ENCODE measurements at places on chromosomes 2 and 18.

- no peak for DNase-seq
Measured at GRCh38 chr2:200353874-200354273, 47.4 kb downstream of the SPATS2L start.

DNA sequence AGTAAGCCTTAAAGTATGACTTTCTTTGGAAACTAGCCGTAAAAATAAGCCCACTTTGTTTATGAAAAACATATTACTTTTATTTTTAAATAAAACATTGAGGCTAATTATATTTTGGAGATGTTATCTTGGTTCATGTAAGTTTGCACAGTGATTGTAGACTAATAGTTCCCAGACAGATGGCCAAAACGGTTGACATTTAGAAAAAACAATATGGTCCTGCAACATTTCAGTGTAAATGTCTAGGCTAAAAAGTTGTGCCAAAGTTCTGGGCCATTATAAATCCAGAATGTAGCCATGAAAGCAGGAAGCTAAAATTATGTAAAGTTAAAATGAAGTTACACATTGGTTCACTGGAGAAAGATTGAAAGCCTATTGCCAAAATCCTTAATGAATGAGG, 43.6 kb downstream of the SLC5A7 start:
- DNase-seq, result no peak

DNA sequence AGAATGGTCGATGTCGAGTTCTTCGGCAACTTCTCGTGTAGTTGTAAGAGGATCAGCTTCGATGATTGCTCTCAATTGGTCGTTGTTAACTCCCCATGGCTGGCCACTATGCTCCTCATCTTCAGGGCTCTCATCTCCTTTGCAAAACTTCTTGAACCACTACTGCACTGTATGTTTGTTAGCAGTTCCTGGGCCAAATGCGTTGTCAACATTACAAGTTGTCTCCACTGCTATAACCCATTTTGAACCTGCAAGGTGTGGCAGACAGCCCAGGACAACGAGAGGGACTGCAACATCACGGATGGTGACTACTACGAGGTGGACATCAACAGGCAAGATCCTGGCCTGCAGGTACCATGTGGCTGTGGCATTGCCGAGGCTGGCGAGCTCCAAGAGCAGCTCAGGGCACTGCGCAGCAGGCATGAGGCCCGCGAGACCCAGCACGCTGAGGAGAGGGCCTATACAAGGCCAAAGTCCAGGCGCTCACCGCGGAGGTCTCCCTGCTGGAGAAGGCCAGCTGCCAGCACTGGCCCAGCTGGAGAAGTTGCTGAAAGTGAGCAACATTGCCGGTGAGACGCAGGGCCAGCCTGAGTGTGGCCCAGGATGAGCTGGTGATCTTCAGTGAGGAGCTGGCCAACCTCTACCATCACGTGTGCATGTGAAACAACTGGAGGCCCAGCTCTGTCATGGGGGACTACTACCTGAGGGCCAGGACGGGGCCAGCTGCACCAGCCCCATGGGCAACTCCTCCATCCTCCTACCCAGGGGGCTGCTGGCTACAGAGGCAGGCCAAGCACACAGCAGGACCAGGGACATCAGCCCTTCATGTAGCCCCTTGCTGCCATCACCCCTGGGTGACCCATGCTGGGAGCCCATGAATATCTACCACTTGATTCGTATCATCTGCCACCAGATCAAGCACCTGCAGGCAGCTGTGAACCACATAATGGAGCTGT, 20.2 kb downstream of the CLK1 start:
- no peak for DNase-seq

GRCh38 chr2:222903234-222904220, 42.7 kb downstream of the ACSL3 start:
- DNase-seq, result peak; percentile 57

- no peak for DNase-seq
Measured at GRCh38 chr2:176415937-176416499, 146.8 kb downstream of the MTX2 start.

GRCh38 chr18:72409903-72410302, 134.2 kb downstream of the CBLN2 start:
- DNase-seq, result no peak

DNA sequence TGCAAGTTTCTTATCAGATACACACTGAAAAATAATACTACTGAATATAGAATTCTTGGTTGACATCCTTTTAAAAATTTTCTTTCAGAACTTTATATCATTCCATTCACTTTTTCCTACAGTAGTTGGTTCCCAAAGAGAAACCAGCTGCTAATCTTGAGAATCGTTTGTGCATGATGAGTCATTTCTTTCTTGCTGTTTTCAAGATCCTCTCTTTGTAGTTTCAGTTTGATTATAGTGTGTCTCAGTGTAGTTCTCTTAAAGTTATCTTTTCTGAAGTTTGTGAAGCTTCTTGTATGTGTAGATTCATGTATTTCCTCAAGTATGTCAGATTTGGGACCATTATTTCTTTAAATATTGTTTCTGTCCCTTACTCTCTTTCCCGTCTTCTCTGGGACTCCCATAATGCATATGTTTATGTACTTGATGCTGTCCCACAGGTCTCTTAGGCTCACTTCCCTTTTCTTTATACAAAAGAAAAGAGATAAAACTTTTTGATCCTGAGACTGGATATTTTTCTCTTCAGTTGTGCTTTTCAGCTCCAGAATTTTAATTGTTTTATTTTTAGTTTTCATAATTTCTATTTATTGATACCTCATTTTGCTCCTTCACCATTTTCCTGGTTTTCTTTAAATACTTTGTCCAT, 801.0 kb downstream of the TDRD15 start:
- DNase-seq, result no peak

- no peak for DNase-seq
Measured at GRCh38 chr2:929925-930324, 20.7 kb upstream of the SNTG2 start.

DNA sequence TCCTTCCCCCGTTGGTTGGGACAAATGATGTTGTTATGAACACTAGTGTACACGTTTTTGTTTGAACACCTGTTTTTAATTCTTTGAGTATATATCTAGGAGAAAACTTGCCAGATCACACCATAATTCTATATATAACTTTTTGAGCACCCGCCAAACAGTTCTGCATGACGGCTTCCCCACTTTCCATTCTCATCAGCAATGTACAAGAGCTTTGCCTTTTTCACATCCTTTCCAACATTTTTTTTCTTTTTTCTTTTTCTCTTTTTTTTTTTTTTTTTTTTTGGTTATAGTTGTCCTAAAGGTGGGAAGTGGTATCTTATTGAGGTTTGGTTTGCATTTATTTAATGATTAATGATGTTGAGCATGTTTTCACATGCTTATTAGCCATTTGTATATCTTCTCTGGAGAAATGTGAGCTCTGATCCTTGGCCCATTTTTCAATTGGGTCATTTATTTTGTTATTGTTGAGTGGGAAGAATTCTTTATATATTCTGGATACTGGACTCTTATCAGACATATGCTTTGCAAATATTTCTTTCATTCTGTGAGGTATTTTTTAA, 86.9 kb upstream of the ZC3H15 start:
- DNase-seq, result no peak

DNA sequence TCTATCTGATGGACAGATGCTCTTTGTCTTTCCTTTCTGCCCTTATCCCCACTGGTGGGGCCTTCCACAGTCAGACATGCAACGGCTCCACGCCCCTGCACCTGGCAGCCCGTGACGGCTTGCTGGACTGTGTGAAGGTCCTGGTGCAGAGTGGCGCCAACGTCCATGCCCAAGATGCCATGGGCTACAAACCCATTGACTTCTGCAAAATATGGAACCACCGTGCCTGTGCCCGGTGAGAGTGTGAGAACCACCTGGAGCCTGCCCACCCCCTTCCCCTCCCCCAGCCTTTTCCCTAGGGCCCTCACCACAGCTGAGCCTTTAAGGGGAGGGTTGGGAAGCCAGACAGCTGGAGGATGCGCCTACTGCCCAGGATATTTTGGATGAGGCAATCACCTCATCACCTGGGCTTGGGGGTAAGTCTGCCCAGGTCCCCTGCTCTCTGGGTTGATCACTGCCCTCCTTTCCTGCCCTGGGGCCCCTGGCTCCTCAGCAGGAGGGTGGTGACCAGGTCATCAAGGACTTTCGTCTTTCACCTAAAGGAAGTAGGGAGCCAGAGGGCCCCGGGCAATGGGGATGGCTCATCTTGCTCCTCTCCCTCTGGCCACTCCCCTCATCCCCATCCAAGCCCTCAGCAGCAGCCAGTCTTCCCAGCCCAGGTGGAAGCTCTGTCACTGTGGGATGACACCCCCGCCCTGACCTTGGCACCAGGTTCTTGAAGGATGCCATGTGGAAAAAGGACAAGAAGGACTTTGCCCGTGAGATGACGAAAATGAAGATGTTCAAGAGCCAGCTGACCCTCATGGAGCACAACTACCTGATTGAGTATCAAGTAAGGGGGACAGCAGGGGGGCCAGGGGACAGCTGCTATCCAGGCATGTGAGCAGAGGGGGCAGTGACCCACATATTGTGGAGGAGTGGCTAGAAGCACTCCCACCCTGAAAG, 3.7 kb downstream of the ANKRD53 start:
- no peak for DNase-seq

DNA sequence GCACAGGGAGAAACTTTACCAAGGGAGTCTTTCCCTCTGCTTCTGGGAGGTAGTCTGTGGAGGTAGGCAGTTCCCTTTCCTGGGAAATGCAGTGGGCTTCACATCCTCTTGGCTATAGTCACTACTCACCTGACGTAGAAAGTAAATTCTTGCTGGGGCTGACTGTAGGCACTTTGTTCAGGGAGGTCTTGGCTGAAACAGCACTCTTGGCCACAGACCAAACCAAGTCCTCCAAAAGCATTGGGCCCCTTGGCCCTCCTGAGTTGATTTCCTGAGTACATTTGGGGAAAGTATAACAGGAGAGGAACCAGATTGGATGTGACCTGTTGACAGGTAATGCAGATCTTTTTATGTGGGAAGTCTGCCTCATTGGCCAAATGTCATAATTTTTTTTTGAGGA, 108.9 kb downstream of the MGAT5 start:
- DNase-seq, result no peak

GRCh38 chr2:174328114-174328960, 6.4 kb upstream of the SP9 start:
- DNase-seq, result peak; percentile 22
